ENCODE measurements at places on chromosomes 2 and 18. TPM values are rescaled to one million over a fixed set of nuclear protein-coding genes. Genes with fewer than 3 reads are reported as not detected.

DNA sequence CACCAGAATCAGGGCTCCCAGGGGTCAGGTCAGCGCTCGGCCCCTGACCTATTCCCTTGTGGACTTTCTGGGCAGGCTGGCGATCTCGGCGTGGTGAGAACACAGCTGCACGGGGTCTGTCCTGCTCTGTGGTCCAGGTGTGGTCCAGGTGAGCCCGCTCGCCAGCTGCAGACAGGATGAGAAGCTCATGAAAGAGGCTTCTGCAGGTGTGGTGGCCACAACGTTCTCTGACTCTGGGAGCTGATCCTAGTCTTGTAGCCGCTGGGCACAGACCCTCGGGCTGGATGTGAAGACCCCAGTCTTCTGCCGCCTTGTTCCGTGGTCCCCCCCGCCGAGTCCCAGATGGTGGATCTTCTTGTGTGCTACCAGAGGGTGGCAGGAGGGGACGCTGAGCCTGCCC is 129.7 kb downstream of the RTP5 start:
- DNase-seq = no peak

DNA sequence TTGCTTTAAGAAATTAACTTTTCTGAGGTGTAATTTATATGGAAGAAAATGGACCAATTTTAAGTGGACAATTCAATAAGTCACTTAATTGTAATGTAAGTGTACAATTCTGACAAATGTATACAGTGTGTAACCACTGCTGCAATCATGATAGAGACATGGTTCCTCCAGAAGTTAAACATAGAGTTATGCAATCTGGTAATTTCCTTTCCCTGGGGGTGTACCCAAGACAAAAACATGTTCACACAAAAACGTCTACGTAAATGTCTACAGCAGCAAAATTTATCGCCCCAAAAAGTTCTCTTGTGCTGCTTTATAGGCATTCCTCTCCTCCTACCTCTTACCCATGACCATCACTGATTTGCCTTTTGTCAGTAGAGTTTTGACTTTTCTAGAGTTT is 141.5 kb downstream of the AQP4 start:
- DNase-seq = no peak

- no peak for DNase-seq
These were observed 10.1 kb upstream of the LRPPRC start for GRCh38 chr2:44005846-44006245.

DNA sequence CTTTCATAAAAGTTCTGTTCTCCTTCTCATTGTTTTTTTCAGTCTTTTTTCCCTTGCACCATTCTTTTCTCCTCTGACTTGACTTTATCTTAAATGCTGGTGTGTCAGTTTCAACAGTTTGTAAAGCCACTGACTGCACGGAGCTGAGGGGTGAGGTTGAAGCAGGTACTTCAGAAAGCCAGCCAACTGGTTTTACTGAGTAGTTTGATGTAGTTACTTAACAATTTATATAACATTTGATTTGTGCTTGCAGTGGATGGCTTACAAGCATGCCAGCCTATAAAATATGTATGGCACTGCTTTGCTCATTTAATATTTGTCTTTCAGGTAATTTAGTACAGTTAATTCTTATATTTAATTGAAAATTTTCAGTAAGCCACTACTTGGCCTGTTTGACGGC is 55.4 kb downstream of the FAM171B start:
- no peak for DNase-seq

DNA sequence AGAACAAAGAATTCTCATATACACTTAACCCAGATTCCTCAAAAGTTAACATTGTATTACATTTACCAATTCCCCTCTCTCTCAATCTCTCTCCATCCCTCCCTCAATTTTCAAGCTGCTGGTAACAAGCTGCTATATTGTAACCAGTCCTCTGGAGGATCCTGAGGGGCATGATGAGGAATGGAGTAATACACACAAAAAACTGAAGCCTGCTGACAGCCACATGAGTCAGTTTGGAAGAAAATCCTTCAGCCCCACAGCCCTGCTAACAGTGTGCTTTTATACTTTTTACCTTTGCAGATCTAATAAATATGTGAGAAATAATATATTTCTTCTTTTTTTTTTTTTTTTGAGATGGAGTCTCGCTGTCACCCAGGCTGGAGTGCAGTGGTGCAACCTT is 165.7 kb upstream of the RAB12 start:
- no peak for DNase-seq

GRCh38 chr2:57536535-57537231 is 509.9 kb upstream of the VRK2 start:
- no peak for DNase-seq

DNA sequence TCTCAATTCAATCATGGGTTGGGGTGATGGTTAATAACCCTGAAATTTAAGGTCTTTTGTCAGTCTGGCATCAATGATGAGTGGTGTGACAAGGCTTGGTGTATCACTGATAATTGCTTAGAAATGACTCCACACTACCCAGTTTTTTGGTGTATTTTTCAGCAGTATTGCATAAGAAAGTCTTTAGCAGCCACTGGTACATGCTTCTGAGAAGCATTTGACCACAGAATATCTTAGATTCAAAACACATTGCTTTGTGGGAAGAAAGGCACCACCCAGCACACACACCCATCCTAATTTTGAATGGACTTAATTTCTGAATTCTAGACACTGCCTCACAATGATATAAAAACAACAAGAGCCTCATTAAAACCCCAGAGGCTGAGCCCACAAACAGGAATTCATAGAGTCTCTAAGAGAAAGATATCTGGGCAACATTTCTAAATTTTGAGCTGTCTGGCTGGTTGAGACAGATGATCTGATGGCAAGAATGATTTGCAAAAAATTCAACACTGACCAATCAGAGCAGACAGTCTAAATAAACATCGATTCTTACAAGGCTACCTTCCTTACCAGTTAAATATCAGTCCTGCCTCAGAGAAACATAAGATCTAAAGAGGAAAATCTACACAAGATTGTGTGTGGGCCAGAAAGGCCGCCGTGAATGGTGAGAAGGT is 114.7 kb upstream of the CYP1B1 start:
- no peak for DNase-seq

GRCh38 chr2:72757177-72757775 is 68.6 kb downstream of the EXOC6B start:
- DNase-seq = no peak

DNA sequence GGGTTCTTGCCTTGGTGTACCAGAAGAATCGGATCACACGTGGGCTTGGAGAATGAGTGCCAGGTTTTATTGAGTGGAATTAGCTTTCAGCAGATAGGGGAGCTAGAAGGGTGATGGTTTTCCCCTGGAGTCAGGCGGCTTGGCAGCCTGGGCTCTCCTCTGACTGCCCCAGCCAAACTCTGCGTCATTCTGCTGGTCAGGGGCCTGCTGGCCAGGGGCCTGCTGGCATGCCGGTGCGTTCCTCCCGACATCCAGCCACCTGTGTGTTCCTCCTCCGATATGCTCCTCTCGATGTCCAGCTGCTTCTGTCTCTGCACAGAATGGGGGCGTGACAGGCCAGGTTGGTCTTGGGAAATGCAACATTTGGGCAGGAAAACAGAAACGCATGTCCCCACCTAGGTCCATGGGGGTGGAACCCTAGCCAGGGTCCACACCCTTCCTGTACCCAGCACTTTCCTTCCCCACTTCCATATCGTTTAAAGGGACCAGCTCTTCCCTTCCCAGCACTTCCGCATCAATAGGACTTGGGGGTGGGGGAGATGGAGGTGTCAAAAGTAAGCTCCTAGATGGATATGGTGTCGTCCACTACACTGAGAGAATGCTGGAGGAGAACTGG is 85.3 kb downstream of the VWA3B start:
- no peak for DNase-seq

DNA sequence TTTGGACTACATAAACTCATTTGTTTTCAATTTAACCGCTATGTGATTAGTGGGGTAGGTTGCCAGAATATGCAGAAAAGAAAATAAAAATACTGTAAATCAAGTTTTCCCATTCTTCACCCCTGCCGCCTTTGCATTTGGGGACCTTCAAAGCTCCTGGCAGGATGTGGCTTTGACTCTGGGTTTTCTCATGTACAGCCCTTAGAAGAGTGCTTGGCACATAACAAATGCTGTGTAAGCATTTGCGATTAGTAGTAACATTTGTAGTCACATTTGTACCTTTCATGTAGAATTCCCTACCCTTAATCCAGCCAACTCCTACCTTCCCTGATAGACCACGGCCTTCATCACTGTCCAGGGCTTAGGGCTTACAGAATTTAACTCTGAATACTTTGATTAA is 262.6 kb downstream of the MREG start:
- DNase-seq = no peak

DNA sequence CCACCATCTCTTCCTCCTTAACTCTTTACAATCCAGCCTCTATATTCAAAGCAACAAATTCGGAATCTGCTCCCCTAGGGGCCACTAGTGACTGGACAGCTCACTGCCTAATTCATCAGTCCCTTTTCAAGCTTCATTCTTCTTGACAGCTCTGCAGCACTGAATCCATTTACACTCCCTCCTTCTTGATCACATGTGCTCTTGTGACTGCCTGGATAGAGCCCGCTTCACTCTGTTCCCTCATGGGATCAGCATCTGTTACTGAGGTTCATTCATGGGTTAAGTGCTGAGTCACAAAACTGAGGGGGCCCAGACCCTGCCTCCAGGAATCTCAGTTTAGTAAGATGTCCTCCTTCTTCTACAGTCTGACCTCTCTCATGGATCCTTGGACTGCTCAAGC is 81.5 kb downstream of the CYRIA start:
- no peak for DNase-seq

DNA sequence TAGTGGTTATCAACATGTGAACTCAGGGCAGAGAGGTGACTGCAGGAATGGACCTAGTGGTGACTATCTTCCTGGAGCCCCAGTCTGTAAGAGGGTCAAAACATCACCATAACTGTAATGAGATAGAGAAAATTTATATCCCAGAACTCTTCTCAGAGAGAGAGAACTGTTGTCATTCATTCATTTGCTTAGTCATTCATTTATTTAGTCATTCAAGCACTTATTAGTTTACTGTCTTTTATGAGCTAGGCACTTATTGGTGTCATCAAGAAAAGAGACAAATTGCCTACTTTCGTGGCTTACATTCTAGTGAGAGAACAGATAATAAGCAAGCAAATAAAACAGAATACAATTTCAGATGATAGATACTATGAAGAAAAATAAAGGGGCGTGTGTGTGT is 34.1 kb downstream of the DOK1 start:
- no peak for DNase-seq

DNA sequence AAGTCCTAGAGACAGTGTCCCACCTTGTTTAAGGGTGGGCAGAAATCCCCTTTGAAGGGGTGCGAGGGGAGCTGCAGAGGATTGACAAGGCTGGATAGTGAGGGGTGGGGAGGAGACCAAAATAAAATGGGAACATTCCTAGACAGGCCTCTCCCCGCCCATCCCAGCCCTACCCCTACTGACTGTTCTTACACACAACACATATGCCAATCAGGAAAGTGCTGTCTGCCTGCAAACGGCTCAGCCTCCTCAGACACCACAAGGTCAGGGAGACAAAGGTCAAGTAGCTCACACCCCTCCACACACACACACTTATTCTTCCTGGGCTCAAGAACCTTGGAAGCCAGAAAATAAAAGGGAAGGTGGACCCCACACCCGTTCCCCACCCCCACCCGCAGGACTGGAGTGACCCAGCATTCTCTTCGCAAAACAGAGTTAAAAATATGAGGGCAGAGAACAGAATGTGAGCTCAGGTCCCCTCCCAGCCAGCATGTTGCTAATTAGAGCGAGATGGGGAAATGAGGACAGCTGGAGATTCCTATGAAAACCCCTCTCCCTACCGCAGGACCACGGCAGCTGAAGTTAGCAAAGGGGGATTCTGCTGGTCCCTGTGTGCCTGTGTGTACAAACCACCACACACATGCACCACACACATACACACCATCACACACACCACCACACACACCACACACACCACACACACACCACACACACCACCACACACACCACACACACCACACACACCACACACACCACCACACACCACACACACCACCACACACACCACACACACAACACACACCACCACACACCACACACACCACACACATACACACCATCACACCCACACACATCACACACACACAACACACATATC is 197.8 kb downstream of the TNS1 start:
- no peak for DNase-seq

DNA sequence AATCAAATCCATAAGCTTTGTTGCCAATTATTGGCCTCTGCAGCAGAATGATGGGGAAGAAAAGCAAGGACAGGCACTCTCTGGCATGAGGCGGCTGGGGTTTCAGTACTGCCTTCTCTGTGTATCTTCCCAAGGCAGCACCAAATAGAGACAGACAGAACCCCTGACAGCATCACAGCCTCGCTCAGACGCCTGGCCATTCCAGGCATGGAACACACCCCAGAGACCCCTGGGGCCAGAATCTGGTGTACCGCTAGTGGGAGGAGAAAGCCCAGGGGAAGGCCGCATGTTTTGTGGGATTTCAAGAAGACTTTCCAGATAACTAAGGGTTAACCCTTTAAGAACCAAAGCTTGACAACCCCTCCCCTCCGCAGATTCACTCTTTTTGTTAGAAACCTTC is 282.1 kb downstream of the EN1 start:
- no peak for DNase-seq

Gene LOXHD1
- 4.9 TPM for total RNA-seq

Gene PDE1A
- total RNA-seq = 7.9 TPM

Gene KRTCAP3
- not detected for total RNA-seq

Gene DTYMK
- total RNA-seq = 14.5 TPM

Gene SLC4A5
- total RNA-seq = 1.2 TPM

Gene THADA
- total RNA-seq = 41.6 TPM

Gene POTEI
- total RNA-seq = 0.13 TPM

Gene MAP2
- 31.4 TPM for total RNA-seq

Gene EPHA4
- 43.0 TPM for total RNA-seq

Gene ALPP
- total RNA-seq = not detected

Gene PTCD3
- 70.9 TPM for total RNA-seq

Gene VAMP8
- 23.3 TPM for total RNA-seq

Gene DAW1
- not detected for total RNA-seq
